ENCODE measurements at places on chromosomes 13 and 19. TPM values are rescaled to one million over a fixed set of nuclear protein-coding genes. Genes with fewer than 3 reads are reported as not detected.

MEIOSIN gene
- total RNA-seq: not detected

HSD11B1L gene
- total RNA-seq: 8.6 TPM

SPTBN4 gene
- total RNA-seq: 0.53 TPM

ZNF681 gene
- 1.7 TPM for total RNA-seq

BST2 gene
- 165 TPM for total RNA-seq

SMIM44 gene
- total RNA-seq: not detected

HNRNPUL1 gene
- total RNA-seq: 191 TPM

KIRREL2 gene
- total RNA-seq: 0.12 TPM

NDUFA11 gene
- total RNA-seq: 150 TPM

ATP8B3 gene
- 2.1 TPM for total RNA-seq

GIPC3 gene
- total RNA-seq: 4.2 TPM

CALR3 gene
- not detected for total RNA-seq

ZNF569 gene
- 5.5 TPM for total RNA-seq

RFC3 gene
- total RNA-seq: 7.1 TPM

ANKRD27 gene
- 44.5 TPM for total RNA-seq

IGFLR1 gene
- 17.1 TPM for total RNA-seq

CGB8 gene
- not detected for total RNA-seq

ZNF813 gene
- 5.3 TPM for total RNA-seq

CLEC11A gene
- 9.8 TPM for total RNA-seq

RNF17 gene
- not detected for total RNA-seq

CEACAM3 gene
- 4.3 TPM for total RNA-seq

FOXA3 gene
- total RNA-seq: 0.68 TPM

POSTN gene
- total RNA-seq: 14.5 TPM

TMEM205 gene
- 65.7 TPM for total RNA-seq

RTBDN gene
- not detected for total RNA-seq

ADGRL1 gene
- total RNA-seq: 28.7 TPM

B9D2 gene
- 8.2 TPM for total RNA-seq

TSSK6 gene
- 2.9 TPM for total RNA-seq

AP1M2 gene
- total RNA-seq: 36.9 TPM

ONECUT3 gene
- not detected for total RNA-seq

SLC46A3 gene
- 22.7 TPM for total RNA-seq

VSTM2B gene
- total RNA-seq: not detected

CEACAM19 gene
- 7.7 TPM for total RNA-seq

INSL3 gene
- not detected for total RNA-seq

DAPK3 gene
- total RNA-seq: 50.5 TPM

SLITRK6 gene
- 5.1 TPM for total RNA-seq

ADGRE3 gene
- total RNA-seq: 25.5 TPM

TSKS gene
- 1.2 TPM for total RNA-seq

DLEU7 gene
- total RNA-seq: 3.3 TPM

TMEM150B gene
- total RNA-seq: 45.5 TPM

KCNN1 gene
- total RNA-seq: not detected

DAND5 gene
- total RNA-seq: 0.32 TPM

LRRC63 gene
- 1.7 TPM for total RNA-seq

TINCR gene
- 3.9 TPM for total RNA-seq

KLHL1 gene
- total RNA-seq: not detected

ZBTB45 gene
- 14.1 TPM for total RNA-seq

IGFL3 gene
- total RNA-seq: not detected

MUC16 gene
- 2.2 TPM for total RNA-seq

ZNF441 gene
- total RNA-seq: 5.8 TPM

MATK gene
- total RNA-seq: 11.3 TPM

ZNF534 gene
- total RNA-seq: 0.18 TPM

CRTC1 gene
- 16.2 TPM for total RNA-seq

SPRY2 gene
- total RNA-seq: 44.6 TPM

ADGRE2 gene
- 19.9 TPM for total RNA-seq

ATP11A gene
- total RNA-seq: 281 TPM

ZNF600 gene
- 14.9 TPM for total RNA-seq

All from lower lobe of right lung (tissue), 2 donors.